ENCODE measurements at places on chromosomes 12 and 14.
A peak's percentile ranks its signal among the peaks of the same experiment; 100 is the strongest.

DNA sequence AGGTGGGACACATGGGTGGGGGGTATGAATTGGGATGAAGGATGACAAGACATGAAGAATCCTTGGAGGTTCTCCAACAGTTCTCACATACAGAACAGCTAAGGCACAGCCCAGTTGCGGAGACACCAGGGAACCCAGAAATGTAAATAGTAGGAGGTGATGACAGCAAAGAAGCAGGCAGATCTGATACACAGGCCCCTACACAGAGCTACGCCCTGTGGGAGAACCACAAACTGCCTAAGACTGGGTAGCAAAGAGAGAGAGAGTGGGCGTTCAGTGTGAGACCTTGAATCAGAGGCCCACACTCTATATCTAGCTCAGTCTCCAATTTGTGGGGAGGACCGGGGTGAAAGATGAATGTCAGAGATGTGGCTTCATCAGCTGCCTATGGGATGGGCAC, 9.5 kb upstream of the NUMB start:
- DNase-seq, result no peak

DNA sequence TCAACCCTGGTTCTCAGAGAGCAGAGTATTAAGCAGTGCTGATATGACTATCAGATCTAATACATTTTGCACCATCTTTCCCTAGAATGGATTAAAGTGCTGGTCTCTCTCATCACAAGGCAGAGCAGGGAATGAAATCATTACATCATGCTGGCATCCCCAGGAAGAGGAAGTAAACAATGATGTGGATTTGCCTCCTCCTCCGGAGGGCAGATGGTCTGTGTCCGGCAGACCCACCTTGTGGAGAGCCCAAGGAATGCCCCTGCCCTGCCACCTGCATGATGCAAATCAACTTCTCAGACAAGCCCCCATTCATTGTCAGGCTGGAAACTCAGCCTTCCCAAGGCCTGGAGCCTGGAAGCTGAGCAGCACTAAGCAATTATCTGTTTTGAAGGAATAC, 1149.1 kb downstream of the VRK1 start:
- no peak for DNase-seq

- no peak for DNase-seq
Measured at GRCh38 chr12:8553088-8553627, 12.5 kb upstream of the CLEC4E start.

GRCh38 chr14:100838493-100839314, 12.8 kb downstream of the MEG3 start:
- no peak for DNase-seq

DNA sequence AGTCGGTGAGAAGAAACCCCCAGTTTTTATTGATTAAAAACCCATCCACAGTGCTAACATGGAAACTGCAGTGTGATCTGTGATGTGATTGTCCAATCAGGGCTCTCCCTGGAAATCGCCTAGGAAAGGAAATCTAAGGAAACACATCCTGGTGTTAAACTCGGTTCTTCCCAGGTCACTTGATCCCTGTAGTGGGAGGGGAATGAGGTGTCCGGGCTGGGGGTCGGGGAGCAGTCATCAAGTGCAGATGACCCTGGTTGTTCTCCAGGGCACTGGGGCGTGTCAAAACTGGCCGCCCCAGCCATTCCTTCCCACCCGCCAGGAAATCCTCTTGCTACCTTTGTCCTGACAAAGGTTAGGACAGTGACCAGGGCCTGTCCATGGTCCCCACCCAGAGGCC, 20.8 kb downstream of the RAB35 start:
- no peak for DNase-seq

GRCh38 chr12:64631197-64631596, 20.9 kb downstream of the RASSF3 start:
- no peak for DNase-seq

DNA sequence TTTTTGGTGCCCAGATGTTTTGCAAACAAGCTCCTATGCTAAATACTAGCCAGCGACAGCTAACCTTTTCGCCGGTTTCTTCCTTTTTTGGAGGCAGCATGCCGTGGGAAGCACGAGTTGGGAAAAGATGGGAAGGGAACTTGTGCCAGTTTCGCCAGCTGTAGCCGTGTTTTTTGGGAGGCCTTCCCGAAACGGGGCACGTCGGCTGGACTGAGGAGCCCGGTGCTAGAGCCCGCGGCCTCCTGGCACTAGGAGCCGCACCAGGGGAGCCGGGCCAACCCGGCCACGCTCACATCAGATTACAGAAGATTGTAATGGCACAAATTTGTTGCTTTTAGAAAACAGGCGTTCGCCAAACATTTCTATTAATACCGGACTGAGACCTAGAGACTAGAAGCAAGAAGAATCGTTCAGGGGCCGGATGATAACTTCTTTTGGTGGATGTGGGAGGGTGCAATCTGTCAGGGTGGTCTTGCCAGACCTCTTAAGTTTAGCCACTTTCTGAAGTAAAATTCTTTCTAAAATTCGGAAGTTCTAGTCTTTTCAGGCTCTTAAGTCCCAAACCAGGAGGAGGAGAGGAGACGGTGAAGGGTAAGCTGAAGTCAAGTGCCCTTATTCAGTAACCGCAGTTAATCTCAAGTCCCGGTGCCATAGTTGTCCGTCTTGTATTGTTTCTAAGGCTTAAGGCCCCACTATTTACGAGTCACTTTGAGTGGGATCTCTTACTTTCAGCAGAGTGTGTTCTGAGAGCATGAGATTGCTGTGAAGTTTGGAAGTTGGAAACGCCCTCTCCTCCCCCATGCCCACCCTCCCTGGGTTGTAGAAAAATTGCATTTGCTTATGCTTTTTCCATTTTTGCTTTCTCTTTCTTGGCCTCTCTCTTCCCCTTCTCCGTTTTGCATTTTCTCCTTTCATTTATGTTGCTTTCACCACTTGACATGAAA, 1.3 kb downstream of the RASSF3 start:
- DNase-seq, result no peak

GRCh38 chr12:27523305-27523641, 733 bp upstream of the PPFIBP1 start:
- no peak for DNase-seq

GRCh38 chr12:57342207-57342691, 88.6 kb downstream of the R3HDM2 start:
- no peak for DNase-seq

- no peak for DNase-seq
Measured at GRCh38 chr14:32345311-32345791, 16.3 kb downstream of the AKAP6 start.

DNA sequence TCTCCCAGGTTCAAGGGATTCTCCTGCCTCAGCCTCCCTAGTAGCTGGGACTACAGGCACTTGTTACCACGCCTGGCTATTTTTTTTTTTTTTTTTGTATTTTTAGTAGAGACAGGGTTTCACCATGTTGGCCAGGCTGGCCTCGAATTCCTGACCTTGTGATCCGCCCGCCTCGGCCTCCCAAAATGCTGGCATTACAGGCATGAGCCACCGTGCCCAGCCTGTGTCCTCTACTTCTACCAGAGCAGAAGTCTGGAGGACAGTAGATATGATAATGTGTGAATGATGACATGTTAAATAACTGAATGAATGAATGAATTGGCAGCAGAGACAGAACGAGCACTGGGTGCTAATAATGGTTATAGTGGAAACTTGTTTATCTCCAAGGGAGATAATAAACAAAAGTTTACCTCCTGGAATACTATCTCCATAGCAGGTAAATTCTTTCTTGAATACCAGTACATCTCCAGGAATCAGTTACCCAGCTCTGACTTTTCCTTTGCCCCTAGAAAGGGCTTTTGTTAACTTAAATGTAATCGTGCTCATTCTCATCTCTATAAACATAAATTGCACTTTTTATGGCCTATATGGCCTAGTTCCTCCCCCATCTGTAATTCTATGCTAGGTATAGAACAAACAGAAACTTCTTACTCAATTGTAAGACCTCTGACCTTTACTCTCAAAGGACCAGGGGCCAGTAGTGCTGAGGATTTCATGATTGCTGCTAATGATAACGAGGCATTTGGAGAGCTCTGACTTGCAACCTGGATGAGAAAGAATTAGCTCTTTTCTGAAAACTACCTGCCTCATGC, 7.2 kb upstream of the LGALS3 start:
- no peak for DNase-seq

DNA sequence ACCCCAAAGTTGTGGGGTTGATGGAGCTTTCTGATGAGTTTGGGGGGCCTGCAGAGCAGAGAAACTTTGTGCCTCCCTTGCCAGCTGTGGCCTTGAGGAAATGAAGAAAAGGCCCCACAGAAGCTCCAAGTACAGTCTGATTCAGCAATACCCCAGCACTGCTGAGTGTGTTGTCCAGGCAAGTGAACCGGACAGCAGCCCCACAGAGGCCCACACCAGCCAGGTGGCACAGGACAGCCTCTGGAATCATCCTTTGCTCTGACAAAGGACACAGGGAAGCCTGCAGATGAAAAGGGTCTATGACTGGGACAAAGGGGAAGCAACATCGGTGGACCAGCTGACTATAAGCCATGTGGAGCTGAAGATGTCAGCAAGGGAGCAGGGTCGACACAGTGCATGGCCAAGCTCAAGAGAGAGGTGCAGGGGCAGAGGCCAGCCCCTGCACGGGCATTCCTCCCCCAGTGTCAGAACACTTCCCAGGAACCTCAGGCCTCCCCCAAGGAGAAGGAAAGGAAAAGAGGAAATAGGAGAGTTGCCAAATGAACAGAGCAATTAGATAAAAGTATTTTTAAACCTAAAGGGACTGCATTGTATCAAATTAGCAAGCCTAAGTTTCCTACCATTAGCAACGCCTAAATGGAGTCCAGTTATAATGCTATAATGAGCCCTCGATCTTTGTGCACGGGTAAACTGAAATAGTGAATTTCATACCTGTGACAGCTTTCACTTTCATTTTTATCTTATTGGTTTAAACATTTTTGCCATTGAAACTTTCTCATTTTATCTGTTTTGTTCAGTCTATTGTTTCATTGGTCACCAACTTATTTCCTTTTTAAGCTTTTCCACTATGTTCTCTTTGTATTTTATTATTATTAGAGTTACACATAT, 46.3 kb upstream of the PTGDR start:
- no peak for DNase-seq

GRCh38 chr14:88607829-88608228, 45.0 kb downstream of the ZC3H14 start:
- no peak for DNase-seq

- no peak for DNase-seq
Measured at GRCh38 chr12:26252946-26253345, 57.6 kb downstream of the SSPN start.

DNA sequence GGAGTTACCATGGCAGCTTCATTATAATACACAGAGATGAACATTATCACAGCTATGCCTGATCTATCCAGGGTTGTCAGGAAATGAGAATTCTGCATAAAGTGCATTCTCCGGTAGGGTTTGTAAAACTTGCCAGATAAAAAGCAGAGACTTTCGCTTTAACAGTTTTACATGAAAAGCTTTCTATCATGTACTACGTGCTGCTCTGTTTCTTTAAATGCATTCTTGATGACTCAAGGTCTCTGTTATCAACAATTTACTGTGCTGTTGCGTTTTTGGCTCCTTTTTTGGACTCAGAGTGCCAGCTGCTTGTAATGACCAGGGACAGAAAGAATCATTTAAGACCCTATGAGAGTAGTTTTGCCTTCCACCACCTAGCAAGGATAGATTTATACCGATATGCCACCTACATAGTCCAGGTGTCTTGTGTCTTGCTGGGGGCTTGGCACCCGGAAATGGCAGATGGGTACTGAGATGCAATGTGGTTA, 371.2 kb downstream of the BTG1 start:
- DNase-seq, result no peak

DNA sequence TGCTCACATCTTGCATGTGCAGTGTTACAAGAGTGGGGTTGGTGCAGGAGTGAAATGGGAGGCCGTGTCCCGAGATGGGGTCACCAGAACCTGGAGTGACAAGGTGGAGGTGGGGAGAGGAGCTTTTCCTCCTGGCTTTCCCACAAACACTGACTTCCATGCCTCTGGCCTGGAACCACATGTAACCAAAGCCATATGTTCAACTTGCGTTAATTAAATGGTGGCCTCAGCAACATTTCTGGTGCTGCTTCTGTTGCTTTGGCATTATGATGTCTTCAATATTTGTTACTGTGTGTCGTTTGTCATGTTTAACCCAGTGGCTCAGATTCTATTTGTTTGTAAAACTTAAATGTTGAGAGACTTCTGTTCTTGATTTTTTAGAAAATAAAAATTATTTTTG, 110.2 kb downstream of the VCPKMT start:
- no peak for DNase-seq

DNA sequence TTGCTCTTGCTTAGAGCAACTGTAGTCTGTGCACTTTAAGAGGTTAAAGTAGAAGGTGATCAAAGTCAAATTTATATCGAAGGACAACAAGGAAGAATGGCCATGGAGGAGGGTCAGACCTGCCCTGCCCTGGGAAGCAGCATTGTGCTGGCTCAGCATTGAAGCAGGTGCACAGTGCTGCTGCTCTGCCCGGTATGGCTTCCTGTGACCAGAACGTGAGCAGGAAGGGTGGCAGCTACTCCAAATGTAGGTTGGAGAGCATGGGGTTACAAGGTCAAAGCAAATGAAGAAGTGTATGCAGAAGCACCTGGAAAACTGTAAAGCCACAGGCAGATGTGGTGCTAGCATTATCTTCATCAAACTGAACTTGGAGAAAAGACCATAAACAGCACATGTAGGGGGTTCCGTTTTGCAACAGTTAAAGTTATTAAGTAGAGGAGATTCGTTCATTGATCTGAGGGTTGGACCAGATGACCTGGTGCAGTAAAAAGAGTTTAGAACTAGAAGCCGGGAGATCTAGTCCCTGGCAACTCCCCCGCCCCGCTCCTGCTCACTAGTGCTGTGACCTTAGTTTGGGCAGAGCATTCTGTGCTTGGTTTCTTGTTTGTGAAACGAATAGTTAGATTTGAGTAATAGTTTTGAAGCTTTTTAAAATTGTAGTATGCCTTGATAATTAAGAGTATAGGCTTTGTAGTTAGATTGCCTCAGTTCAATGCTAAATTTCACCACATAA, 84.2 kb downstream of the SCN8A start:
- DNase-seq, result no peak

- DNase-seq, result no peak
Measured at GRCh38 chr14:32629236-32629635, 300.1 kb downstream of the AKAP6 start.

- no peak for DNase-seq
Measured at GRCh38 chr12:127422935-127423566, 843.9 kb upstream of the TMEM132C start.

- no peak for DNase-seq
Measured at GRCh38 chr14:100018482-100018881, 46.7 kb upstream of the EVL start.

DNA sequence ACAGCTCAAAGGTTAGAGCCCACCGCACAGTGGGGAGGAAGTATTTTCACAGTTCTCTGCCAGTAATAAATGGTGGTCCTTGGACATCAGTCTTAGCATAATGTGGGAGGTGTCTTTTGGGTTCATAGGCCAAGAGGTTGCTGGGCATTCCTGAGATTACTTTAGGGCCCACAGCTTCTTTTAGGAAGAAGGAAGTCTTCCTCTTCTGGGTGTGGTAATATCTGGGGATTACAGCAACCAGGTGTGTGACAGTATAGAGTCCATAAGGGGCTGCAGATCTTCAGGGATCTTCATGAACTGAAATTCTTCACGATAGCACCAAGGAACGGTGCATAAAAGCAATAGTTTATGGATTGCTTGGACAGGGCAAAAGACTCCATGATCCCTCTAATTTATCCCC, 56.2 kb upstream of the PTGR2 start:
- no peak for DNase-seq

- peak; percentile 56 for DNase-seq
Measured at GRCh38 chr14:22982477-22983245, at the start of gene AJUBA. AJUBA (minus strand) TSS chr14:22982551; CDS start chr14:22982266, 285 bp downstream.

- no peak for DNase-seq
Measured at GRCh38 chr14:58785701-58786100, 147.9 kb downstream of the DACT1 start.
